Thymus (tissue), 14 donors: ENCODE measurements at places on chromosomes 6 and 20. TPM values are rescaled to one million over a fixed set of nuclear protein-coding genes. Genes with fewer than 3 reads are reported as not detected.

The FLOT1 gene
- polyA plus RNA-seq = 157 TPM

The ANGPT4 gene
- 0.34 TPM for polyA plus RNA-seq

The METTL24 gene
- polyA plus RNA-seq = 0.50 TPM

The DNAH8 gene
- polyA plus RNA-seq = 0.11 TPM

The STK4 gene
- polyA plus RNA-seq = 35.0 TPM

The TDRD6 gene
- polyA plus RNA-seq = 0.30 TPM

The MUC22 gene
- polyA plus RNA-seq = 0.02 TPM

The DEK gene
- polyA plus RNA-seq = 71.6 TPM

The TMEM244 gene
- polyA plus RNA-seq = not detected

The EYA4 gene
- 9.5 TPM for polyA plus RNA-seq

The GRM1 gene
- 0.05 TPM for polyA plus RNA-seq

The EDN3 gene
- 2.4 TPM for polyA plus RNA-seq

The NPEPL1 gene
- polyA plus RNA-seq = 52.3 TPM

The DEFB132 gene
- 0.07 TPM for polyA plus RNA-seq

The MBOAT1 gene
- 2.3 TPM for polyA plus RNA-seq

The LINC00237 gene
- polyA plus RNA-seq = not detected

The DACT2 gene
- 2.5 TPM for polyA plus RNA-seq
